Effector memory CD8-positive, alpha-beta T cell (primary cell): ENCODE measurements at places on chromosomes 3 and 15.

DNA sequence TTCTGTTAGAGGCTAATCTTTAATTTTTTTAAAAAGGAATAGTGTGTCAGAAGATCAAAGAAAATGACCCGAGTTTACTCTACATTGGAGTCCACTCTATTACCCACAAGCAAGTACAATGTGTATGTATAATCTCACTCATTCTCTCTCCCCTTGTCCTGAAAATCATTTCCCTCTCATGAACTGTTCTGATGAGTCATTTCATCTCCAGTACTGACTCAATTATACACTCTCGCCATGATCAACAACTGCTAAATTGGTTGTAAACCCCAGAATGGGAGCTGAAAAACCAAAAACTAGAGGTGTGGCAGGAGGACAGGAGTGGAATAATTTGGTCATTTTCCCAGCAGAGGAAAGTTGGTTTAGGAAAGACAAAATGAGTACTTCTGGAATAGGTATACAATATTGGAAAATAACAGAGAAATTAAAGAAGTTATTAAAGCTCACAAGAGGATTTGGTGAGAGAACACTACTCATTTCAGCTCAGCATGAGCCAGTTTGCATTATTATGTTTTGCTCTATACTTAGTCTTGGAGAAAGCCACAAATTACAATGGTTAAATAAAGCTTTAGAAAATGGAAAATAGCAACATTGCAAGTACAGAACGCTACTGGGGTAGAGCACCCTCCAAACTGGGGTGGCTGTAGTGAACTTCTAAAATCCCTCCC lies 144.3 kb upstream of the PFN2 start:
- no peak for DNase-seq

GRCh38 chr3:129226374-129226773 lies 23.0 kb upstream of the COPG1 start:
- no peak for DNase-seq

DNA sequence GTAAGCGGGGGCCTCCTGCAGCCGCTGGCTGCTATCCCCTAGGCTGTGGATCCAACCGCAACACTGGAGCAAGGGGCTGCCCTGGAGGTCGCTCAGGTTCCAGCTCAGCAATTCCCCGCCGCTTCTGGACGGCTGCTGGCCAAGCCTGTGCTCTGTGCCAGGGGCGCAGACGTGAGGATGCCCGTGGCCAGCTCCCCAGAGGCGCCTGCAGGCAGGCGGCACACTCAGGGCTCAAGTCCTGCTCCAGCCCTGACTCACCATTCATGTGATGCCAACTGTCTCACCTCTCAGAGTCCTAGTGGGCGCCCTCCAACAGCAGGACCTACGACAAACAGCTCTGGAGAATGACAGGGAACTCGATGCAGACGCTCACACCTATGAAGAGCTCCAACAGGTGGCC lies 31.6 kb downstream of the KLHL25 start:
- DNase-seq = no peak

DNA sequence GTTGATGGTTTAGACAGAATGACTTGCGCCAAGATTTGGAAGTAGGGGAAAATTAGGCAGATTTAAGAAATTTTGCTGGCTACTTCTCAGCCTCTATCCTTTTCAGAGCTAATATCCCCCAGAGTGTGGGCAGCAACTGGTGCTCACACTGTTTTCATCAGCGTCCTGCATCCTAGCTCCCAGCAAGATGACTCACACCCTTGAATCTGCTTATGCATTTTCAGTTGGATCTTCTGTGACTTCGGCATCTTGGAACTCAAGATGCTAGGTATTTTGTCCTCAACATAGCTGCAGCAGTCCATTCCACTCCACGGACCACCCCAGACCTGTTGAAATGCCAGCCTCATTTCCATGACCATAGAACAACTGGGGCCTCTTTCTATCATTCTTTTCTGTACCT lies 336.1 kb upstream of the NR2F2 start:
- no peak for DNase-seq

DNA sequence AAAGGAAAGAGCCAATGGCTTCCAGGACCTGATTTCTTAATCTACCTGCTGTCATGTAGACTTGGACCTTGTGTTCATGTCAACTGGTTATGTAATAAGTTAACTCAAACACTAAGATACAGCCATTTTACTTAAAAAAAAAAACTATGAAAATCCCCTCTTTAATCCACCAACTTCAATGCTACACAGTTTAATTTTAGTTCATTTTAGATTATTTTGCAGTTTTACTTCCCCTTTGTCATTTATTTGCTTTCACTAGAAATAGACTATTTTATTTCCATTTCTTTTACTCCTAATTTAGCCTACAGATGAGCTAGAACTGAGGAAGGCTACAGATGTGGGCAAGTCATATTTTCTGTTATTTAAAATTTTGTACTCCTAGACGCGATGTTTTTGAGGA lies 10.7 kb upstream of the DNAJC13 start:
- no peak for DNase-seq

DNA sequence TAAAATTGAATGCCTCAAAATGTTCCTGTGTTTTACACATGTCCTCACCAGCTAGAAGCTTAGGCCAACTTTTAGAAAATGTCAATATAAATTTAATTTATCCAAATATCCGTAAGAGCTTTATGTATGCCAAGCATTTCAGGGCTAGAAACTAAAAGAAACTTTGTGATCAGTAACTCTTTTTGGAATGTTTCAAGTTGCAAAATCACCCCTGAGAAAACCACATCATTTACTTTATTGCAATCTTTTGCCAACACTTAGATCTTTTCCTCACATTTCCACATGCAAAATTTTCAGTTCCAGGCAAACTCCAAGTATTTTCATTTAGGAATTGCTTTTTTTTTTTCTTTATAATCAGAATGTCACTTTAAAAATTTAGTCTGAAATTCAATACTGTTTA lies 20.1 kb upstream of the IGF1R start:
- no peak for DNase-seq

GRCh38 chr3:33099109-33099645 lies 2.2 kb upstream of the GLB1 start:
- no peak for DNase-seq

DNA sequence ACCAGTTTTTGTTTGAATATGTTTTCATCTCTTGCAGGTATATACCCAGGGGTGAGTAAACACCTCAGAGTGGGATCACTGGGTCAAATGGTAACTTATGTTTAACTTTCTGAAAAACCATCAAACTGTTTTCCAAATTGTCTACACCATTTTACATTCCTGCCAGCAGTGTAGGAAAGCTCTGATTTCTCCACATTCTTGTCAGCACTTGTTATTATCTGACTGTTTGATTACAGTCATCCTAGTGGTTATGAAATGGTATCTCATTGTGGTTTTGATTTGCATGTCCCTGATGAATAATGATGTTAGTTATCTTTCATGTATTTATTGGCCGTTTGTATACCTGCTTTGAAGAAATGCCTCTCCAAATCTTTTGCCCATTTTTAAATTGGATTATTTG lies 13.8 kb downstream of the FSD2 start:
- DNase-seq = no peak
